ENCODE measurements at places on chromosomes 7 and 10.

DNA sequence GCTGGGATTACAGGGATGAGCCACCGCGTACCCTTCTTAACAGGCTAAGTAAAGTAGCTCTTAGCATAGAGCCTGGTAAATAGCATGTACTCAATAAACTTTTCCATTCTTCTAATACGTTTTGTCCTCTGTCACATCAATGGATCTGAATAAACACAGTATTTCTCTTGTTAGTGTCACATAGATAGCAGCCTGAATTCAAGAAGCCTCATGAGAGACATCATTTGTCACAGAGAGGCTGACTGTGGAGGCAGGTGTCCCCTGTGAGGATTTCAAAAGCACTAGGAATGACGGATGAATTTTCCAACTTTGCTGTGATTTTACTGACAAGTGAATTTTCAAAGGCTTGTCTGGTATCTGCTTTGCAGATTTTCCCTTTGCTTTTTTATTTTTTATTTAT is 82.6 kb upstream of the CDC14C start:
- DNase-seq = no peak

DNA sequence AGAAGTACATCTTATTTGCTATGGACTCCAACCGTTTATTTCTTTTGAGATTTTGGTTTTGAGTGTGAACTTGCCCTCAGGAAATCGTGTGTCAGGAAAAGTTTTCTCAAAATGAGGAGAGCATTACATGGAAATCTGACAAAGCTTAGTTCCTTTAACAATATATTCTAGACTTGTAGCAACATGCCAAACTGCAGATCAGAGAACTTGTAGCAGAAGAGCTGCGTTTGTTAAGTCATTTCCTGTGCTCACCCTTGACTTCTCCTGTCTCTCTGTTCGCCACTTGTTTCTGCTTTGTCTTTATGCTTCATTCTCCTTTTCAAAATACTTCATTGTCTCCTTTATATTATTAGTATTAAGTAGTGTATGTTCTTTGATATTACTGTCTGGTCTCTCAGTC is 116.6 kb upstream of the FOXP2 start:
- DNase-seq = no peak

DNA sequence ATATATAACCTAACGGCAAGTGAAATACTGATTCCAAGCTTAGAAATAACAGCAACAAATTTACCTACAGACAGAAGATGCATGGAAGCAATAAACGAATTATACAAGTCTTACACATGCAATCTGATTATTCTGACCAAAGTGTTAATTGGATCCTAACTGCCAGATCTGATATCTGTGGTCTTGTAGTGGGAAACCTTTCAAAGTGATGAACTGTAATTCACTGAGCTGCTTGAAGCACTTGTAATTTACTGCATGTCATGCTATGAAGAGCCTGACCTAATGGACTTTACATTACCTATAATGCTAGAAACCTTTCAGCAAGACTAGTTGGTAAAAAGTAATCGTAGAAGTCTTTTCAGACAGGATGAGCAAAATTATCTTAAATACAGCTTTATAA is 205.6 kb downstream of the FOXP2 start:
- no peak for DNase-seq

GRCh38 chr10:1120801-1121211 is 64.6 kb downstream of the WDR37 start:
- DNase-seq = no peak

- DNase-seq = no peak
Measured at GRCh38 chr7:66348531-66348930, 143.4 kb downstream of the TPST1 start.

GRCh38 chr10:106914016-106914415 is 250.5 kb downstream of the SORCS1 start:
- no peak for DNase-seq

DNA sequence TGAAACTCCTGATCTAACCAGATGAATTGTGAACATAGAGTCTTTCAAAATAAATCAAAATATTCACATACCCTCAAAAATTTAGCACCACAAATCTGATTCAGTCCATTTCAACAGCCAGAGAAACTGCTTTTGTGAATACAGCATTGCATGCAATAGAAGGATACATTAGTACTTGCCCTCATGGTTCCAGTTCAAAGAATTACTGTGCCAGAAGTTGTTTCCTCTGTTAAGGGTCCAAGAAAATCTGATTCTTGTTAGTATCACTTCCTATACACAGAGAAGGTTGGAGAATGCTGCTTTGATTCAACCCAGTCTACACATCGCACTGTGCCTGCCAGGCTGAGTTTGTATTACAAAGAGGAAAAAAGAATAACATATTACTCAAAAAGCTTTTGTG is 115.6 kb downstream of the TFEC start:
- no peak for DNase-seq

GRCh38 chr10:30583778-30584415 is 45.7 kb downstream of the LYZL2 start:
- DNase-seq = no peak

GRCh38 chr7:149644754-149645153 is 128.6 kb downstream of the ZNF467 start:
- no peak for DNase-seq

DNA sequence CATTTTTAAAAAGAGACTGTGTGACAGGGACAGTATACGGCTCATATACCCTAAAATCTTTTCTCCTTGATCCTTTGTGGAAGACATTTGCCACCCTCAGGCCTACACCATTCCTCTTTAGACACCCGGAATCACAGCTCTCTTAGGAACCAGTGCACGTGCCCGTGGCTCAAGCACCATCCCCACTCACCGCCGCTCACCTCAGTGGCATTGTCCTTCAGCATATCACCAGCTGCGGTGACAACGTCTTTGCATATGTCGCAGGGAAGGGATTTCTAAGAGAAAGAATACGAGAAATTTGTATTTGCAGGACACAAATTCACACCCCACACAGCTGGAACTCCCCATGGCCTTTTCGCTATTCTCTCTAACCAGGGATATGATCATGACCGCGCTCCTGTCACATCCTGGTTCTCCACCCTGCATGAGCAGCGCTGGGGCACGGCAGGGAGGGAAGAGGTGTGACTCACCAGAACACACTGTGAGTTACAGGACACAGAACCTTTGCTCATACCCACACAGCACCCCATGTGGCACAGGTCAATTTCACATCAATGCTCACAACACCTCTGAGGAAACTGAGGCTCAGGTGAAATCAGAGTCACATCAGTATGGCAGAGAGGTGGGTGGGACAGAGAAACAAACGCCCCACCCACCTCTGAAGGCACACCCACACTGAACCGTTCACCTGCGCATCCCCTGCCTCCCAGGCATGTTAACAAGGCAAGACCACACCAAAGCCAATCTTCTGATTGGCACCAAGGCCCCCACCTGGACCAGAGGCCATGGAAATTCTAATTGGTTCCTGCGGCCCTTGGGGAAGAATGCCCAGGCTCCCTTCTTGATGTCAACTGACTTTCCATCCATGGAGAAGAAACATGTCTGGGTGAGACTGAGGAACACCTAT is 19.2 kb downstream of the PSAP start:
- no peak for DNase-seq

GRCh38 chr7:115299397-115300037 is 377.6 kb downstream of the MDFIC start:
- no peak for DNase-seq

GRCh38 chr10:11181978-11182377 is 164.3 kb downstream of the CELF2 start:
- DNase-seq = no peak

GRCh38 chr10:3166496-3167290 is 5.9 kb downstream of the PITRM1 start:
- DNase-seq = no peak

- no peak for DNase-seq
Measured at GRCh38 chr7:142968229-142968628, 6.1 kb upstream of the KEL start.

DNA sequence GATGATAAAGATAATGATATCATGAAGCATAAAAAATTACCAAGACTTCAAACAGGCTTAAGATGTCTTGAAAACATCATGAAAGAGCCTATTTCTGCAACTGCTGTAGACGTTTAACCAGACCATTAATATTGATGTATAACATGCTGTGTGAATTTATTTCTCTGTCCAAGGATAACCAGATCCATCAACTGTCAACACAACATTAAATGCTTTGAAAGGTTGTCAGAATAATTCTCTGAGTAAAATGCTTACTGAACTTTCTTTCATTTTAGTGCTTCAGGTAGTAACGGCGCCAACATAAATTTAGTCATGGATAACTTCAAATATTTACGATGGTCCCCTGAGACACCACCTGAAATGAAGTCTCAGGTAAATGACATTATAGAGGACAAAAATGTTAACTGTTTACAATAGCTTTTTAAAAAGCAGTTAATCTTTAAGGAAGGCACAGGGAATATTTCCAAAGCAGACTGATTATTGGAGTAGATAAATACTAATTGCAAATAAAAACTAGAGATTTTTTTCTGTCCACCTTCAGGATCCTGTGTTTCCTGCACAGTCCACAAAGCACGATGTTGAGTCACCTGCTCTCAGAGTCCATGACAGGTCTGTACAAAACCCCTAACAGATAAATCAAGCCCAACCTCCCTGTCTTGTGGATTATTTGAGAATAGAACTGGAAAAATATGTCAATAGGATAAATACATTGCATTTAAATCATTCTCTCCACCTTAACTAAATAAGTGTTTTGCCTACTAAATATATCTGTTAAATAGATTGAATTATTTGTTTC is 1213.2 kb downstream of the XPNPEP1 start:
- DNase-seq = no peak

DNA sequence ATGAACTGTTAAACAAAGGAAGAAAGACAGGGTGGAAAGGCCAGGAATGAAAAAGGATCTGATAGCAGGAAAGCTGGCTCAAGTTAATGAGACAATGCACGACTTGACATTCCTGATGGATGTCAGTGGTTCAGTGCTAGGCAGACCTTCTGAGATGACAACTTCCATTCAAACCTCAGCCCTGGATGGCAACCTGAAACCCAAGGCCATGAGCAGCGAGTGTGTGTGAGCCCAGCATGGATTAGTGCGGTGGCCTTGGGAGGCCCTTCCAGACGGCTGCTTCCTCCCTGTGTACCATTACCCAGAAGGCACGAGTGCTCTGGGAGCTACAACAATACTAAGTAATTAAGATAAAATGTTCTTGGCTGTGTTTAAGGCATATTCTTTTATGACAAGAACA is 18.8 kb downstream of the TRIL start:
- DNase-seq = no peak

DNA sequence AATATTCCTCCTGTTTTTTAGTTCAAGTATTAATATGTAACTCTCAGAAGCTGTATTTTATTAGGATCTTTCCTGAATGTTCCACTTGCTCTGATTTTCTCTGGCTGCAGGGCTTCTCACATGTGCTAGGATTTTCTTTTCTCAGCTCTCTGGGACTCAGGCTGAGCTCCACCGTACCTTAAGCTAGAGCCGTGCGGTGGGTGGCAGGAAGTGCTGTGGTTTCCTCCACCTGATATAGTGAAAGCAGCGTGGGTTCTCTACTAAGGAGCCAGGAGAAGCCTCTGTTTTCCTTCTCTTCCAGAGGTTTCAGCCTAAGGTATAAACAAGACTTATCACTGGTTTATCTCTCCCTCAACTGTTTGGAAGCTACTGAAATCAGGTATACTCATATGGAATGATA is 433.6 kb downstream of the NRG3 start:
- DNase-seq = no peak

DNA sequence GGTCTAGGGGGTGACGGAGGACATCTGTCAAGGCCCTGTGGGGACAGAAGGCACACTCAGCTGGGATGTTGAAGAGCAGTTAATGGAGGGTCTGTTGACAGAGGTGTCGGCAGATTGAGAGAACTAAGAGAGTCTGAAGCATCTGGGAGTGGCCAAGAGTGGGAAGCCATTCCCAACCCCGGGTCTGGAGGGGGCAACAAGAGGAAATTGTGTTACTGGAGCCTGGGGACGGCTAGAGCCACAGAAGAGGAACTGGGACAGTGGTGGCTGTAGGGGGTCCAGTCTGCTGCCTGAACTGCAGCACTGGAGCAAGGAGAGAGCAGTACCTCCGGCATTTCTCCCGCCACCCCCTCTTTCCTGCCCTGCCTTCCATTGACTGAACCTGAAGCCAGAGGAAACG is 136.6 kb downstream of the CHN2 start:
- DNase-seq = no peak

DNA sequence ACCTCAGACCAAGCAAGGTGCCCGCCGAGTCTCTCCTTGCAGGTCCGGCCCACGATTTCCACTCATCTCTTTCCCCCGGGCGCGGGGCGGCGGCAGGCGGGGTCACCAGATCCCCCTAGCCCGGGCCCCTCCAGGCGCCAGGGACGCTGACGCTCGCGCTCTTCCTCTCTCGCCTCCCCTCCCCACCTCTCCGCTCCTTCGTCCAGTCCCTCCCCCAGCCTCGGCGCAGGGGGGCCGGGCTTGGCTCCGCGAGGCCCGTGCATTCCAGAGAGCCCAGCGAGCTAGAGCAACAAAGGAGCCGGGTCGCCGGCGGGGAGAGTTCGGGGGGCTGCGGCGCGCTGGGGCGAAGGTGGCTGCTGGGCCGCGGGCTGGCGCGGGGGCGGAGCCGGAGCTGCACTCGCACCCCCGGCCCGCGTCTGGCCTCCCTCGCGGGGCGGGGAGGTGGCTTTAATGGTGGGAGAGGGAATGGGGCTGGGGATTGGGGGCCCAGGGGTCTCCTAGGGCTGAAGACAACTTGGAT is at the start of gene SMO:
SMO (plus strand) TSS at position 262 of the 520 bp plus-strand sequence. CDS start 519 bp downstream, outside the sequence.
- DNase-seq = no peak

DNA sequence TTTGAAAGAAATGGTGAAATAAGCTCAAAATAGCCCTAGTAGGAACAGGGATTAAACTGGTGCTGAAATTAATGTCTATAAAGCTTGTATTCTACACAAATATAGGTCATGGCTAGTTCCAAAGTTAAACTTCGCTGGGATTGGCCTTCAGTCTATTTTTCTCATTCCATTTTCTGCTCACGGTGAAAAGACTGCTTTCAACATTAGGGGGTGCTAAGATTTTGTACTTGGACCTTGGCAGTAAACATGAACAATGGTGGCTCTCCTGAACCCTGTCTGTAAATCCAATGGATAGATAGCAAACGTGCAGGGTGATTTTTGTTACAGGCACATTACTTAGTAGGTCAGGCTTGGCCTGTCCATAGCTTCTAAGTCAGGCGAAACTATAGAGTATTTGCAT is 36.0 kb upstream of the RSU1 start:
- peak; percentile 29 for DNase-seq

GRCh38 chr7:132141109-132141508 is 435.2 kb downstream of the PLXNA4 start:
- DNase-seq = no peak

- DNase-seq = no peak
Measured at GRCh38 chr7:124914298-124914697, 15.3 kb downstream of the POT1 start.

DNA sequence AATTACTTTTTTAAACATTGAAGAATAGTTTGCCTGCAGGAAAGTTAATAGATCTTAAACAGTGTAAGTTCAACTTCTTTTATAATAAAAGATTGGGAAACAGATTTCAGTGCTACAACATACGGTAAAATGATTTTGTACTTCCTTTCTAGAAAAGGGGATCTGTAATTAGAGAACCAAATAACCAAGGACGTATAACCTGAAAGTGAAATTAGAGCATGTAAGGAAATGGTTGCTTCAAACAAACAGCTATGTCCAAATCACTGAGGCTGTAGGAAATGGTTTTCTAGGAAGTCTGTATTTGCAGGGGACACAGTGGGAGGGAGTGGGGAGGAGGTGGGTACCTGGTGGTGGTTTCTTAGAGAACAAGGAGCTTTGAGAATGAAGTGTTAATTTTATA is 57.9 kb upstream of the EXOC6 start:
- no peak for DNase-seq
